ENCODE measurements at places on chromosomes 6 and 20.

- DNase-seq: no peak
Measured at GRCh38 chr6:1869769-1870168, 260.1 kb downstream of the FOXC1 start.

DNA sequence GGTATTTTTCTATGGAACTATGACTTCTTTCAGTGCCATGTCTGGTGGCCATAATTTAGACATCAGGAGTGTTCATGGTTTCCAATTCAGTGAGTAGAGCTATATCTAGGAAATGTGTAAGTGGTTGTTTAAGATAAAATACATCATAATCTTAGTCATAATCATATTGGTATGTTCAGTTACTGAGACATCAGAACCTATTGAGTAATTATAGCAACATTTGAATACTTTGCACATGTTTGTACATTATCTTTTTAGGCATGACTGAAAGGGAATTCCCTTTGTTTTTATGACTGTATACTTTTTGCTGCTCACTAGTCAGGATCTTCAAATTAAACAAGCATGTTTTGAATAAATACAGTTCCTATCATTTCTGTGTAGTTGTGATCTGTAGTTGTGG, 64.0 kb downstream of the STXBP5 start:
- no peak for DNase-seq

- DNase-seq: no peak
Measured at GRCh38 chr6:137638926-137639706, 144.9 kb upstream of the OLIG3 start.

DNA sequence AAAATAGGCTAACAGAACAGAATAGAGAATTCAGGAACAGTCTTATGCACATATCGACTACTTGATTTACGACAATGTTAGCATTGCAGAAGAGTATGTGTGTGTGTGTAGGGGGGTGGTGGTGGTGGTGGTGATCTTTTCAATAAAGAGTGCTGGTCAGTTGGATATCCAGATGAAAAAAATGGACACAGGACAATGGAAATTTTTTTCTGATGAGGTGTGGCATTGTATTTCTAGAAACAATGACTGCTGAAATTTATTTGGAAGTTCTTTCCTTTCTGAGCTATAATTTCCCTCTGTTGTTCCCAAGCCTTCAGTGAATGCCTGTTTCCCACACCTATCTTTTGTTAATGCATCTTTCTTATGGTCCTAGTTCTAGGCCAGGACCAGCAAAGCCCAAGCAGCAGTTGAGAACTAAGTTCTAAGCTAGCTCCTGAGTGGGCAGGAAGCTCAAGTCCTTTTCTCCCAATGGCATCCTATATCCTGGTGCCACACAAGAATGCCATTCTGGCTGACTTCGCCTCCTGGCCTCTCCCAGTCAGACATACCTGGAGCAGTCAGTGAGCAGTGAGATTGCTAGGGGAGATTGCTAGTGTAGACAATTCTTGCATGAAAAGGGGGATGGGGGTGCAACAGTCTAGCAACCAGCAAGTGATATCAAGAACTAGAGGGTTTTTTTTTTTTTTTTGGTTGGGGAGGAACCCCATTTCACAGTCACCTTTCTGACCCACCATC, 1.2 kb upstream of the TOX2 start:
- DNase-seq: no peak

GRCh38 chr6:71727632-71728294, 158.6 kb upstream of the RIMS1 start:
- DNase-seq: no peak

DNA sequence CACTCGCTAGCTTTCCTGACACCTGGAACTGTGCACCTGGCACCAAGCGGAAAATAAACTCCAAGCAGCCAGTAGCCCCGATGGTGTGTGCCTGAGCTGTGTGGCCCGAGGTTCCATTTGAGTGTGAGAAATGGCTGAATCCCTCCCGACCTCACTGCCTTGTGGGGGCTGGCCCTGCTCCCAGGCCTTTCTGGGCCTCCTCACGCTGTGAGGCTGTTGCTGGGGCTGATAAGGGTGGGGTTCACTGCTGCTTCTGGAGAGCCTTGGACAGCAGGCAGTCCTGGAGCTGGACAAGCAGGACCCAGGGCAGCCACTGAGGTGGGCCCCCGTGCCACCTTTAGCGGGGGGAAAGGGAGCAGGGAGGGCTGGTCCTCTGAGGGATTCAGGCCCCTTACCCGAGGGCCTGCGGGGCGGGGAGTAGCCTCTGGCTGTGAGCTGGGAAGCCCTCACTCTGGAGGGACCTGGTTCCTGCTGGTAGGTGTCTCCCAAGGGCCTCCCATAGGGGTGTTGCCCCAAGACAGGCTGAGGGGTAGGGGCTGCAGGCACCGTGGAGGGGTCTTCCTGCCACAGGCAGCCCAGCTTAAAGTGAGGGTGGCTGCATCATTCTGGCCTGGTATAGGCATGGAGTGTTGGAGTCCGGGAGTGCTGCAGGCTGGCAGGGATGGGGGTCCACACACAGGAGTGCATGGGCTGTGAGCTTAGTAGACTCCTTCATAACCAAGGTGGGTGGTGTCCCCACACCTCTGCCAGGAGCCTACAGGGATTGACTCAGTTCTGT, 1.7 kb downstream of the PPDPF start:
- peak; percentile 44 for DNase-seq

- DNase-seq: peak; percentile 51
Measured at GRCh38 chr20:25294459-25295385, 46.8 kb downstream of the PYGB start.

DNA sequence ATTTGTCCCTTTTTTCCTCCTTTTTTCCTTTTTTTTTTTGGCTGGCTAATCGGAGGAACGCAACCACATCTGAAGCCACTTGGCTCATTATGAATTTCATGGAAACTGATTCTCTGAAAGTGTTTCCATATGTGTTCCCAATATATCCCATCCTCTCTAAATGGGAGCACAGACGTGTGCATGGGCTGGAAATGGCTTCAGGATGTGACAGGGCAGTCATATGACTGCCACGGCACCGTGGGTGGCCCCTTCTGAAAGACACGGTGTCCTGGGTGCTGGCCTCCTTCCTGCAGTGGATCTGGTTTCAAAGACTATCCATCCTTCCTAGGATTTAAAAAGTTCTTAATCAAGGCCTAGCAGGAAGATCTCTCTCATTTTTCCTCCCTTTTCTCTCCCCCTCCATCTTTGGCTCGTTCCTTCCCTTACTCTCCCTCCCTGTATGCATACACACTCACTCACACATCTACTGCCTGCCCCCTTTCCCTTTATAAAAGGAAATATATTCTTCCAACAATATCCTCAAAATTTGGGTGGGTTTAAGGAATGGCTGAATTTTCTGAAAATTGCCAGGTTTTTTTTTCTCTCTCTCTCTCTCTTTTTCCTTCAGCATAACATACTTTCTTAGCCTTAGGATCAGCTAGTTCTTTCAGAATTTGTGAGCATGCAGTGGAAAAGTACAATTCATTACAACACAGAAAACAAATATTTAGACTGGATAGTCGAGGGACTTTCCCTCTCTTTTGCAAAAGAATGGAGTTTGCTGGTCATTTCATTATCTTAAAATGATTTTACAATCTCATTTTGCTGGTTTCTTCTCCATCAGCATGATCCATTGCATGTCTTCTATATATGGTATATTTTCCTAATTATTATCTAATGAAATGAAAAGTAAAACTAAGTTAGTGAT, 161.2 kb upstream of the SUPT3H start:
- DNase-seq: no peak

DNA sequence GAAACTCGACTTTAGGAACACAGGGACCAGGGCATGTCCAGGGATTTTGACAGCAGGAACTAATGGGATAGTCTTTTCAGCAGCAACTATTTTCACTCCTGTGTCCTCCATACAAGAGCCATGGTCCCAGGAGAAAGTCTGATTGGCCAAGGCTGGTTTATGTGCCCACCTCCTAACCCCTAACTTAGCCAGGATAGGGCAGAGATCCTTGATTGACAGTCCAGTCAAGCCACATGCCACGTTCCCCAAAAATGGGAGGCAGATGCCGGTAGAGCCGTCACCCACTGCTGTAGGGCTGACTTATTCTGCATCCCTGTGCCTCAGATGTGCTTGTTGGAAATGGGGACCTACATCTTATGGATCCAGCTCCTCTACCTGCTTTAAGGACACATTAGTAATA, 22.3 kb downstream of the SLC2A10 start:
- DNase-seq: no peak

DNA sequence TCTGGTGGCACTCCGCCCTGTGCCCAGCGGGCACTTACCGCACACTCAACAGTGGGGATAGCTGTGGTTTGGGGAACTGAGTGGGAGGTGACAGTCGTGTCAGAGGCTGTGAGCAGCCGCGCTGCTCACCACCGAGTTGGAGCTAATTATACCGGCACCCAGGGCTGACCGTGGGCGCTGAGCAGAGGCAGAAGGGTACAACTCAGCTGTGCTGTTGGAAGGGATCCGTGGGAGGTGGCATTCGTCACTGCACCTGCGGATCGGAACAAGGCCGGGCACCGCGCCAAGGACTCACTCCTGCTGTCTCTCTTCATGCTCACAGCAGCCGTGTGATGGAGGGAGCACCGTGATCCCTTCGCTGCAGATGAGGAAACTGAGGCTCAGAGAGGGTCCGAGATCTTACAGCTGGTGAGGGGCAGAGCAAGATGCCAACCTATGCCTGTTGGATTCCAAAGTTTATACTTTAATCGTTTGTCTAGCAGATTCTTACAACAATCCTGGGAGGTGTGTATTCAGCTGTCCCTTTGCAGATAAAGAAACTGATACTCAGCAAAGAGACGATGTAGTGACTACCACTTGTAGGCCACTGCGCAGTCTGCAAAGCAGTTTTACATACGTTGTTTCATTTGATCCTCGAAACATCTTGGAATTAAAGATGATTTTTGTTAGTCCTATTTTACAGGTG, 713 bp upstream of the ELMO2 start:
- DNase-seq: peak; percentile 10

DNA sequence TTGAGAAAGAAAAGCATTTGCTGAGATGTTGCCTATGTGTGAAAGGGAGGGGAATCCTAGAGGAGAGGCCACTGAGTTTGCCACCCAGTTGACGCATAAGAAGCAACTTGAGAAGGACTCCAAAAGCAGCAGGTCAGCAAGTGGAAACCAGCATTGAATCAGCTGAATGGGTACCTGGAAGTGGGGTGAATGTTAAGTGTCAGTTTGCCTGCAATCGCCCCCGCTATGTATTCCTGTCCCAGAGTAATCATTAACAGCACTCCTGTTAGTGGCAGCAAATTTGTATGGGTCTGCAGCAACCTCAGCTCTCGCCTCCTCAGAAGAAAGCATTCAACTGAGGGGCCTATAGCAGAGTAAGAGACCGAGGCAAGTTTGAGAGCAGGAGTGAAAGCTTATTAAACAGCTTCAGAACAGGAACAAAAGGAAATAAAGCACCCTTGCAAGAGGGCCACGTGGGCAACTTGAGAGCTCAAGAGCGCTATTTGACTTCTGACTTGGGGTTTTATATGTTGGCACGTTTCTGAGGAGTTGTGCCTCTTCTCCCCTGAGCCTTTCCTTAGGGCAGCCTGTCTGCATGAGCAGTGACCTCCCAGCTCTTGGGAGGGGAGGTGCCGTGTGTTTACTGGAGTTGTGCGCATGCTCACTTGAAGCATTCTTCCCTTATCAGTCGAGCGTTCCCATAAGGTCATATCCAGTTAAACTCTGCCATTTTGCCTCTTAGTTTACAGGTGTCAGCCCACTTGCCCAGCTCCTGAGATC, 122.6 kb upstream of the PHACTR1 start:
- no peak for DNase-seq

DNA sequence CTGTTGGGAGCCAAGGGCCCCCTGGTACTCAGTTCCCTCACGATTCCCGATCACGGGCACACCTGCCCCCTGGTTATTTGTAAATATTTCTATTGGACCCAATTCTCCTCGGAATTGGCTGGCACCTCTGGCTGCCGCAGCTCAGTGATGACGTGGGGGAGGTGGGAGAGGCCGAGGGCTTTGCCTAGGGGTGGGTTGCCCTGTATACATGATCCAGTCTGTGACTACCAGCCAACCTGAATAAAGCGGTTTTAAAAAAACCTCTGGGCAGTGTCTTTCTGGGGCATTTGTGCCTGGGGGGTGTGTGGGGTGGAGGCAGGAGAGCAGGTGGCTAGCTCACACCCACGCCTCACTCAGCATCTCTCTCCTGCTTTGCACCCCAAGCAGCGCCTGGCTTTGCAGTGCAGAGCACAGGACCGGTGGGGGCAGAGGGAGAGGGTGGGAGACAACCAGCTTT, 42.2 kb downstream of the VSTM2L start:
- DNase-seq: no peak

- no peak for DNase-seq
Measured at GRCh38 chr6:93392797-93393196, 26.6 kb downstream of the EPHA7 start.

DNA sequence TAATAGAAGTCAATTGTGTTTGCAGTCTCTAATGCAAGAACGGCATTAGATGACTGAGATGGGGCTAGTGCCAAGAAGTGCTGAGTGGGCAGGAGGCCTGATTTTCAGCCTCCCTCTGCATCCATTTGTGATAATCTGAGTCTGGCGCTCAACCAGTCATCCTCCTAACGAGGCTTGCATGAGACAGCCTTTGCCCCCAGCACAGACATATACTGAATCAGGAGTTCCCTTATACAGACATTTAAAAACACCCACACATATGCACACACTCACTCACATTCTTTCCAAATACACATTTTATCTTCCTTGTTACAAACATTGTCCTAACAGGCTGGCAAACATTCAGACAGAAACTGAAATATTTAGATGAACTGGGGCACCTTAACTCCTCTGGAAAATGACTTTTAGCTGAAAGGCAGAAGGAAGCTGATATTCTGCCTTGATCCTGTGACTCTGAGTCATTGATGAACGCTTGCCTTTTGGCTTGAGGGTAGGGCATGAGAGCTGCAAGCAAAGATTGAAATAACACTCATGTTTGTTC, 562.3 kb downstream of the DHX35 start:
- DNase-seq: no peak

DNA sequence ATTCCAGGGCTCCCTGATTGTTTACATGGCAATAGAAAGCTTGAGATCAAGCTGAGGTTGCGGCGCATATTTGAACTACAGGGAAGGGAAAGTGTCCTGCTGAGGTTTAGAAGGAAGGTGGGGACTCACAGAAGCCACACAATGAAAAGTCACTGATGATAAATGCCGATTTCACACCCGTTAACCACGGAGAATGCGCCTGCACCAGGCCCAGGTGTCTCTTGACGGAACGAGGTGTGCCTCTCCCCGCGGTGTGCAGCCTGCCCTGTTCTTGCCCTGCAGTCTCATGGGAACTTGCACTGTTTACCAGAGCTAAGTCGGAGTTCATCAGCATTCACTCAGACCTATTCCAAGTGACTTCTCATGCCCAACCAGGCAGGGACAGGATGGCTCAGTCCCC, 90.3 kb downstream of the LY86 start:
- DNase-seq: no peak

GRCh38 chr6:38493931-38494547, 145.7 kb downstream of the BTBD9 start:
- DNase-seq: peak; percentile 74

DNA sequence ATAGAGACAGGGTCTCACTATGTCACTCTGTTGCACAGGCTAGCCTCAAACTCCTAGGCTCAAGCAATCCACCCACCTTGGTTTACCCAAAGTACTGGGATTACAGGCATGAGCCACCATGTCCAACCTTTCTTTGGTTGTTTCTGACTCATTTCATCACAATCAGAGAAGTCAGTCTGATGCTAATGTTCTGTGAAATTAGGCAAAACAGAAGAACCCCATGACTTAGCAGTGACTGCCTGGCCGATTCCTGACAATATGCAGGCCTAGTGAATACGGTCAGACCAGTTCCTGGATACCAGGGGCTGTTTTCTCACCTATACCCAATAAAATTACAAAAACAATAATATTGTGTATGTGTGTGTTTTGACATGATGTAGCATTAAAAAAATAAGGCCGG, 58.8 kb upstream of the BTN3A2 start:
- DNase-seq: no peak

Data from hematopoietic multipotent progenitor cell treated with erythropoietin and hydrocortisone succinate and interleukin-3 and kit ligand, for 8 days (in vitro differentiated cells).